ENCODE measurements at places on chromosomes 4 and X.

- DNase-seq, result no peak
These were observed 35.9 kb upstream of the FBXW7 start for GRCh38 chr4:152571770-152572169.

DNA sequence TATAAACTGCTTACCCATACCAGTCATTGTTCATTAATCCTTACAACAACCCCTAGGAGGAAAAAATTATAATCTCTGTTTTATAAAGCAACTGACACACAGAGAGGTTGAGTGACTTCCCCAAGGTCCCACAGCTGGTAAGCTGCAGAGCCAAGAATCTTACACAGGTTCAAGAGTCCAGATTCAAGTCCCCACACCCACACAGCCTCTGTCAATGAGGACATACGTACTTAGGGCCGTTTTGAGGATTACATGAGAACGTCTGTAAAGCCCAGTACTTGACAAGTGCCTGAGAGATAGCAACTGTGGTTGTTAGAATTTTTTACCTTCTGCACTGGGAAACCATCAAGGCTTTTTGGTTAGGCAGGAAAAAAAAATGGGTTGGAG is 556 bp upstream of the SLC25A43 start:
- no peak for DNase-seq

DNA sequence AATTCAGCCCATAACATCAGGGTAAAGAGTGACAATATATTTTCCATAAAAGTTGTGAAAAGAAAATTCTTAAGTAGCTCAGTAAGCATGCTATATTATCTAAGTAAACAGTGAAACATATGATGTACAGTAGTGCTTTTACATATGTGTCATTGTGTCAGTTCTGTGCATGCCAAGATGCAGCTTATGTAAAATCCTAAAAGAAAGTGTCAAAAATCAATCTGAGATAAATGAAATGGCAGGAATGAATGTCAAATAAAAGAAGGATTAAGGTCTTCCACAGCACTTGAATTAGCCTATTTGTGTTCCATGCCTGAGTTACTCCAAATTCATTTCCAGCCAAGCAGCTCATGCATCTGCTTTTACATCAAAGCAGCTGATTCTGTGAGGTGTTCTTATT is 452.7 kb upstream of the HS3ST1 start:
- no peak for DNase-seq

DNA sequence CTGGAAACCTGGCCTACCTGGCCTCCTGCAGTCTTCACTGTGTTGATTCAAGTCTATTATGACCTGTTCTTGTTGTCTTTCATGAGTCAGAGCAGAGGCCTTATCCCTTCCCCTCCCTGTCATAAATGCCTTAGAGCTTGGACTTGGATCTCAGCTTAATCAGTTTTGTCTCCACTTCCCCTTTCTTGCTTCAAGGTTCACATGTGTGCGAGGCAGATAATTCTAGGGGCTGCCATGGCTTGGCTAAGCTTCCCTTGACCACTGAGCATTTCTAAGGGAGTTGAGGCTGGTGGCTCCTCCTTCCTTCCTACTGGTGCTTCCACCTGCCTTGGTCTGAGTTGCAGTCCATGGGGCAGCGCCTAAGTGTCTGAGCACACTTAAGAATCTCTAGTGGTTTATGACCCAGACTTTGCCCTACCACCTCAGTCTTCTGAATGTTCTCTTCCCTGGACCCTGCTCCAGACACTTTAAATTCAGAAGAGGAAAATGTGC is 1.7 kb upstream of the HEPH start:
- DNase-seq, result no peak

GRCh38 chr4:113478032-113478431 is 283.5 kb downstream of the CAMK2D start:
- no peak for DNase-seq

DNA sequence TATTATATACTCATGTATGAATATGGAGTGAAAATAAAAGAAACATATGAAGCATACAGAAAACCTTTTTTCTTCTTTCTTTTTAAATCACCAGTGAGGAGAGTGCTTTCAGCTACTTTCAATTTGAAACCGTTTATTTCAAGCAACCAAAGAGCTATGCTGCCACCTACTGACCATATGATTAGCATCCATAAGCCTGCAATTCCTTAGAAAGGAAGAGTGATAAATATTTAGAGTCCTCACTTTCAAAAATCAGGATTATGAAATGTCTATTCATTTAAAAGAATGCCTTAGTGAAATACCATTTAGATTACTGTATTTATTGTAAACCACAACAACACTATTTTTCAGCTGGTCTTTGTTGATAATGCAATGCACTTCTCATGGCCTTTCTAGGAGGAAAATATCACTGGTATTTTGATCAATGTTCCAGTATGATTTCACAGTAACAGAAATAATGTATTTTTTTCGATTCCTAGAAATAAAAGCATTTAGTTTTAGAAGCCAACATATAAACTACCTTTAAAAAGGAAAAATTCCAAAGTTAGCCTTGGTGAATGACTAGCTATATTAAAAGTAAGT is 667.6 kb downstream of the PCDH18 start:
- no peak for DNase-seq

DNA sequence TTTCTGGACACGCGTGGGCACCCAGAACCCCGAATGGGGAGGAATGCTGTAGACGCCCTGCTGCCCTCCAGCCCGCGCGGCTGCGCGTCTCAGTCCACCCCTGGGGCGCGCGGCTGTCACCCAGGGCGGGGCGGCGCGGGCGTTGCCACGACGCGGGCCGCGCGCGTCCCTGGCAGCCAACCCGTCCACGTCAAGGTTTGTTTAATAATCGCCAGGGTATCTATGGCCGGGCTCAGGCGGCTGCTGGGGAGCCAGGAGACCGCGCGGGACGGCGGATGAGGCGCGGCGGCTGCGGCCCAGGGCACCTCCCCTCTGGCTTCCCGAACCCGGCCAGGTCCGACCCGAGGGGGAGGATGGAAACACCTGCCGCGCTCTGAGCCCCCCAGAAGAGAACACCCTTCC is at the start of gene SPATA18:
TSS of gene SPATA18 (plus strand) at position 92 of the 402 bp plus-strand sequence. CDS start 401 bp downstream, outside the sequence.
- no peak for DNase-seq

GRCh38 chrX:101370888-101371504 is 15.0 kb downstream of the BTK start:
- DNase-seq, result no peak

DNA sequence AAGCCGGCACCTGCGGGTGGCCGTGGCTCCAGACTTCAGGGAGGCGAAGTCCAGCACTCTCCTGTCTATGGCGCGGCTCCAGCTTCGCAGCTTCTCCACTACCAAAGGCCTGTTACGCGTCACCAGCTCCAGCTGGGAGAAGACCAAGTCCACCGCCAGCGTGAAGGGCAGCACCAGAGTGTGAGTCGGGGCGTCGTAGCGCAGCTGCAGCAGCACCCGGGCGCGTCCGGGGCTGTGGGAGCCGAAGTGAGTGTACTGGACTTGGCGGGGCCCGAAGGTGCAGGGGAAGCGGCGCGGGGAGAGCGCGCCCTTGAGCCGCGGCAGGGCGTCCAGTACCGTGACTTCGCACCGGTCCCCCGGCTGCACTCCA is 444 bp downstream of the FREM3 start:
- DNase-seq, result no peak

DNA sequence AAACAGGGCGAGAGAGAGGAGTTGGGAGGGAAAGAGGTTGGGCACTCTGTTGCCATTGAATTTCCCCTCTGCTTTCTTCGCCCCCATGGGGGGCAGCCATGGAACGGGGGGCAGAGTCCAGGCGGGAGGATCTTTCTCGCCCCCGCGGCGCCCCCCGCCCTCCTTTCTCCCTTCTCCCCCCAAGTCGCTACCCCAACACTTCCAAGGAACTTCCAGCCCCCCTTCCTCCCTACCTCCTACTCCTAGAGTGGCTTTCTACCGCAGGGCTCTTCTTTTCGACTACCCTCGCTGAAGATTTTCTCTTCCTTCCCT is 594 bp upstream of the STAG2 start:
- DNase-seq, result no peak

DNA sequence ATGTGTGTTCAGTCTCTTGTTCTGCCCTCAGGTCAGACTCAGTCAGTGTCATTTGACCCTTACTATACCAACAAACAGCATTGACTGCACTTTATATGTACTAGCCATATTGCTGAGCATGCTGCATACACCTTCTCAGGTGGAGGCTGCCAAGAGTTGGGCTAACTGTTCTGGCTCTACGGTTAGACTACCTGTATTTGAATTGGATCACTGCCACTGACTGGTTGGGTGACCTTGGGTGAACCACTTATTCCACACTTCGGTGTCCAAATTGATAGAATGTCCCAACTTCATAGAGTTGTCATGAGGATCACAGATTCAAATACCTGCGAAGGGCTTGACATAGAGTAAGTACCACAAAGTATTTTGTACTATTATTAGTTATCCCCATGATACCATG is 91.2 kb upstream of the GPR50 start:
- no peak for DNase-seq

DNA sequence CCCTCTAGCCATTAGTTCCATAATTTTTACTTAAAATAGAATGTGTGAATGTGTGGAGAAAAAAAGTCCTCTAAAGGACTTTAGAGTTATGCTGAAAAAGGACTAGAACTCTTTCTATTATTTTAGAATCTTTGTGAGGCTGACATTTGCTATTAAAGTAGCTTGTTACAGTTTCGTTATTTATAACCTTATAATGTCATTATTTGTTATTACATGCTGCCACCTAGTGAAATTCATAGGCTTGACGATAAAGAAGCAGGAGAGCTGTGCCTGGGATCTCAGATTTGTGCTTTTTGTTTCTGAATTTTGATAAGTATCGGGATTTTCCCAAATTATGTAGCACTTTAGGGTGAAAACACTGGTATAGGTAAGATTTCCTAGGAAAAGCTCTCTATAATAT is 38.5 kb upstream of the TAPT1 start:
- no peak for DNase-seq

- DNase-seq, result no peak
These were observed 114.5 kb downstream of the LARP7 start for GRCh38 chr4:112751447-112751846.

DNA sequence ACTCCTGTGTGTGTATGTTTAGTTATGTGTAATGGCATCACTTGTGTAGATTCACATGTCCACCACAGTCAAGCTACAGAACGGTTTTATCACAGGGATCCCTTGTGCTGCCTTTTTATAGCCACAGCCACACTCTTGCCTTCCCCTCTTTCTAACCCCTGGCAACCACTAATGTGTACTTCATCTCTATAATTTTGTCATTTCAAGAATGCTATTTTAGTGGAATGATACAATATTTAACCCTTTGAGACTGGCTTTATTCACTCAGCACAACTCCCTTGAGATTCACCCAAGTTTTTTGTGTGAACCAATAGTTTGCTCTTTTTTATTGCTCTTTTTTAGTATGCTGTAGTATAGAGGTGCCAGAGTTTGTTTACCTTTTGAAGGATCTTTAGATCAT is 112.1 kb downstream of the CDKL5 start:
- no peak for DNase-seq
